ENCODE measurements at places on chromosomes 12 and 14. TPM values are rescaled to one million over a fixed set of nuclear protein-coding genes. Genes with fewer than 3 reads are reported as not detected.
A peak's percentile ranks its signal among the peaks of the same experiment; 100 is the strongest.

- DNase-seq, result peak; percentile 82
Measured at GRCh38 chr12:43737646-43738045, 20.9 kb downstream of the PUS7L start.

DNA sequence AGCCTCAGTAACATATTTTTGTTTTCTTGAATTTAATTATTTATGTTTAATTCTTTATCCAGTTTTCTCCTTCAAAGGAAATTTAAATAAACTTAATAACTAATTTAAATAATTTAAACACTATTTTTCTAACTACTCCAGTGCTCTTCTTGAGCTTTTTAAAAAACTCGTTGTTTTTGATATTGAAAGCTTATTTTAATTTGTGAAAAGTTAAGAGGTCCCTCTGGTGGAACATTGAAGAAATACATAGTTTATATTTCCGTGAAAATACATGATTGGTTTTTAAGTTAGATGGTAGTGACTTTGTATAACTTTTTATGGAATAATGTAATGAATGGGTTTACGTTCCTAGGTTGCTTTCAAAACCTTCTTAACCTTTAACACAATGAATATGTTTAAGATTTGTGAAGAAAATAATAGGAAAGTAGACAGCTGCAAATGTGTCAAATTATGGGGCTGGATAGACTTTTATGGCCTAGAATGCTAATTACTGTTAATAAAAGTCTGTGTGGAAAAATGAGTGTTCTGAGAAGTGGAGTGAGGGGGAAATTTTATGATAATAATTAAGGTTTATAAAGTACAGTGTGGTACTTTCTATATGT is 45.9 kb upstream of the MSRB3 start:
- DNase-seq, result peak; percentile 36

Gene ABCB9
- total RNA-seq, result 4.6 TPM

GRCh38 chr14:73180385-73180805 is 44.1 kb downstream of the PSEN1 start:
- DNase-seq, result peak; percentile 77

Gene KRT72
- total RNA-seq, result not detected

GRCh38 chr14:79829405-79830166 is 381.7 kb downstream of the DIO2 start:
- no peak for DNase-seq
